ENCODE measurements at places on chromosomes 6 and 20.
A peak's percentile ranks its signal among the peaks of the same experiment; 100 is the strongest.

DNA sequence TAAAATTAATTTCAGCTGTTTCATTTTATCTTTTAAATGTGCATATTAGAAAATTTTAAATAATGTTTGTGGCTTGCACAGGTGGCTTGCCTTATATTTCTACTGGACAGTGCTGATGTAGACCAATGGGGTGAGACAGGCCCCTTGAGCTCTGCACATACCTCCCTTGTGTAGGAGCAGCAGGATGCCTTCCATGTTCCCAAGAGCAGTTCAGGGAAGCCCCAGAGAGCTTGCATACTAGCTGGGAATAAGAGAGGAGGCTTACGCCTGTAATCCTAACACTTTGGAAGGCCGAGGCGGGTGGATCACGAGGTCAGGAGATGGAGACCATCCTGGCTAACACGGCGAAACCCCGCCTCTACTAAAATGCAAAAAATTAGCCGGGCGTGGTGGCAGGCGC, 61.4 kb downstream of the RFPL4B start:
- no peak for DNase-seq

DNA sequence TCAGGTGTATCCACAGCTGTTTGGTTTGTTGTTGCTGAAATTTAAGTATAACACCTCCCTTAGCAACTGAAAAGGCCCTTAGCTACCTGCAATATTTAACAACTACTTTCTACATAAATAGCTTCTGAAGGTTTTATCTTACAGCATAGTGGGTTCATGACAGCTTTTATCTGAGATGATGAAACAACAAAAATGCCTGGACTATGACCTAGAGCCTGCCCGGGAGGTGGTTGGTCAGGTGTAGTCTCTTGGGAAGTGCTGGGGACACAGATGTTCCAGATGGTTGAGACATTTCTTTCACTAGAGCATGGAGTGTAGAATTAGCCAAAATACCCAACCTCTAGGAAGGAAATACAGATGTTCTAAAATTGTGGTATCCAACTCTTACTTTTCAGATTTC, 705.4 kb downstream of the MAFB start:
- no peak for DNase-seq

GRCh38 chr20:4544765-4545164, 176.9 kb upstream of the PRND start:
- no peak for DNase-seq

- DNase-seq = no peak
These were observed 166.7 kb downstream of the TTLL2 start for GRCh38 chr6:167491438-167492099.

- DNase-seq = no peak
These were observed 15.5 kb downstream of the MYBL2 start for GRCh38 chr20:43682446-43682845.

GRCh38 chr6:9610620-9611415, 804.1 kb downstream of the TFAP2A start:
- no peak for DNase-seq

- DNase-seq = peak; percentile 91
These were observed 43.1 kb upstream of the TNFAIP3 start for GRCh38 chr6:137823826-137824555.

DNA sequence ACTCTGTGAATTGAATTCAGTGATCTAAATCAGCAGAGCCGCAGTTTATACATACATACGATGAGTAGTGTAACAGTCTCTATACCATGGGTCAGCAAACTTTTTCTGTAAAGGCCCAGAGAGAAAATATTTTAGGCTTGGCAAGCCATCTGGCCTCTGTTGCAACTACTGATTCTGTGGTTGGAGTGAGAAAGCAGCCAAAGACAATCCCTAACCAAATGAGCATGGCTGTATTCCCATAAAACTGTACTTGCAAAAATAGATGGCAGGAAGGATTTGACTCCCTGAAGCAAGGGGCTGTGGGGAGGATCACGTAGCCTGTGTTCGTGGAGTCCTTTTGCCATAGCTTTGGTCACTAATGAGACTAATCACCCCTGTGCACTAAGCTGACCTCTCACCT, 17.9 kb upstream of the MOCS1 start:
- DNase-seq = no peak
